Esophagus squamous epithelium (tissue), 5 donors: ENCODE measurements at places on chromosomes 13 and 19.

- H3K27ac ChIP-seq, result no peak overlapping the region
- H3K4me3 ChIP-seq, result no peak overlapping the region
- peaks cover 20% of the 10 kb centered on the region for H3K4me1 ChIP-seq
- no peak for DNase-seq
Observed at GRCh38 chr13:35961002-35961401, 170.2 kb downstream of the DCLK1 start.

DNA sequence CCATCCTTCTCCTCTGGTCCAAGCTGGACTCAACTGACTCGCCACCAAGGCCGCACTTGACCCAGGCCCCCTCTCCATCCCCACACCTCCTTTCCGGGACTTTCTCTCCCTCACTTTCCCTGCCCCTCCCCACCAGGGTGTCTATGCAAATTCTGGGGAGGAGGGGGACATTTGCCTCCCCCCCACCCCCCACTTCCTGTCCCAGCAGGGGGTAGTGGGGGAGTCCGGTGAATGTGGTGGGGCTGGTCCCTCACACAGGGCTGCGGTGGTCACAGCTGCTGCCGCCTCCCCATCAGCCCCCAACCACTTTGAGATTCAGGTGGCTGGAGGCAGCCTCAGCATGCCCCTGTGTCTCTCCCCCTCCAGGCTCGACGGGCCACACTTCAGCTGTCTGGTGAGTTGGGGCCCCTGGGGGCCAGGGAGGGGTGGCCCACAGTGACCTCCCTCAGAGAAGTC lies 870 bp downstream of the SPIB start:
- DNase-seq, result no peak
- H3K4me3 ChIP-seq, result no peak overlapping the region
- H3K4me1 ChIP-seq, result no peaks in the 10 kb centered on the region
- H3K36me3 ChIP-seq, result no peaks in the 10 kb centered on the region
- no peak overlapping the region for H3K27ac ChIP-seq

DNA sequence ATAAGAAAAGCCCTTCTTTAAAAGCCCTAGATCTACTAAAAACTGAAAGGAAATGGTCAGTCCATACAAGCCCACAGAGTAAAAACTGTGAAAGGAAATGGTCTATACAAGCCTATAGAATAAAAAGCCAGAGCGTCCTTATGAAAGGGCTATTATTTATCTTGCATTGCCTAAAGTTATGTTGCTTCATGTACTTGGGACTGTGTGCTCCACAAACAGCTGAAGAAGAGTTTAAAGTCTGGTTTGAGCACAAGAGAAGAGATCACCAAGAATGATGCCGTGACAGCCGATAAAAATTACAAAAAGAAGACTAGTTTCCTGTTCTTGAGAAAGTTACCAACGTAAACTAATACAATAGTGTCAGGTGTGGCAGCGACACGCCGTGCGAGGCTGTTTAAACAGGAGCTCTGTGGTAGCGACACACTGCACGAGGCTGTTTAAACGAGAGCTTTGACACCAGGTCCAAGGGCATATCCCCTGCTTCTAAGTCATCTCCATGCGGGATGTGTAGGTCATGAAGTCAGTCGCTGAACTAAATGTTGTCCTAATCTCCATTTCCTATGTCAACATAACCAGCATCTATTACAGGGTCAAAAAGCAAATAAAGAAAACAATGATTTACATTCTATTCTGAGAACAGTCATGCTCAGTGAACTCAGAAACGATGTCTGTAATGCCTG lies 24.9 kb downstream of the PCID2 start:
- H3K4me1 ChIP-seq, result peaks cover 16% of the 10 kb centered on the region
- no peak overlapping the region for H3K27ac ChIP-seq
- no peak for DNase-seq
- H3K4me3 ChIP-seq, result no peak overlapping the region
- peaks cover 8% of the 10 kb centered on the region for H3K36me3 ChIP-seq

GRCh38 chr19:14952767-14953166 lies 11.5 kb downstream of the OR7C2 start:
- DNase-seq, result no peak
- H3K36me3 ChIP-seq, result no peaks in the 10 kb centered on the region
- no peaks in the 10 kb centered on the region for H3K4me1 ChIP-seq
- no peak overlapping the region for H3K27ac ChIP-seq
- no peak overlapping the region for H3K4me3 ChIP-seq

- H3K4me1 ChIP-seq, result peaks cover 14% of the 10 kb centered on the region
- no peaks in the 10 kb centered on the region for H3K36me3 ChIP-seq
- no peak overlapping the region for H3K27ac ChIP-seq
- H3K27me3 ChIP-seq, result no peaks in the 10 kb centered on the region
Observed at GRCh38 chr19:33350538-33351309, 22.8 kb upstream of the CEBPG start.

DNA sequence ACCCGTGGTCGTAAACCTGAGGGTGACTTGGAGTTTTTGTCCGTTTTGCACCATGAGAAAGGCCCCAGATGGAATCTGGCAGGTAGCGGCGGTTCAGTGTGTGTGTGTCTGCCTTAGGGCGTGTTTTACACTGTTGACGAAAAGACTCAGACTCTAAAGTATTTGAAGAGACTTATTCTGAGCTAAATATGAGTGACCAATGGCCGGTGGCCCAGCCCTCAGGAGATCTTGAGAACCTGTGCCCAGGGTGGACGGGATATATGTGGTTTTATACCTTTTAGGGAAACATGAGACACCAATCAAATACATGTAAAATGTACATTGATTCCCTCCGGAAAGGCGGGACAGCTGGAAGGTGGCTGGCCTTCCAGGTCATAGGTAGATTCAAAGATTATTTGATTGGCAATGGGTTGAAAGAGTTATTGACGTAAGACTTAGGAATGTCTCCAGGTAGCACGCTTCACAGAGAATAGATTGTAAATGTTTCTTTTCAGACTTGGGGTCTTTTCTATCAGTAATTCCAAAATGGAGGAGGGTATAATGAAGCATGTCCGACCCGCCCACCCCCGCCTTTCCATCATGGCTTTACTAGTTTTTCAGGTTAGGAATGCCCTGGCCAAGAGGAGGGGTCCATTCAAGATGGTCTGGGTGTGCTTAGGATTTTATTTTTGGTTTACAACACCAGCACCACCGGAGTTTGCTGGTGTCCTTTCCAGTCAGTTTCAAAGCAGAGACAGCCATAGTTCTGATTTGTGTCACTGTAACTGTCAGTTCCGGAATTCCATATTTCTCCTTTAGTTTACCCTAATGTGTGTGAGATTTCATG lies 1.0 kb upstream of the ZNF529 start:
- H3K4me3 ChIP-seq, result peak overlapping the region; percentile 91
- H3K4me1 ChIP-seq, result peaks cover 4% of the 10 kb centered on the region
- H3K27ac ChIP-seq, result peak overlapping the region; percentile 88
- DNase-seq, result no peak

GRCh38 chr13:43657485-43657884 lies 129.3 kb downstream of the ENOX1 start:
- no peak overlapping the region for H3K4me3 ChIP-seq
- no peaks in the 10 kb centered on the region for H3K4me1 ChIP-seq
- H3K27ac ChIP-seq, result no peak overlapping the region
- no peaks in the 10 kb centered on the region for H3K36me3 ChIP-seq

DNA sequence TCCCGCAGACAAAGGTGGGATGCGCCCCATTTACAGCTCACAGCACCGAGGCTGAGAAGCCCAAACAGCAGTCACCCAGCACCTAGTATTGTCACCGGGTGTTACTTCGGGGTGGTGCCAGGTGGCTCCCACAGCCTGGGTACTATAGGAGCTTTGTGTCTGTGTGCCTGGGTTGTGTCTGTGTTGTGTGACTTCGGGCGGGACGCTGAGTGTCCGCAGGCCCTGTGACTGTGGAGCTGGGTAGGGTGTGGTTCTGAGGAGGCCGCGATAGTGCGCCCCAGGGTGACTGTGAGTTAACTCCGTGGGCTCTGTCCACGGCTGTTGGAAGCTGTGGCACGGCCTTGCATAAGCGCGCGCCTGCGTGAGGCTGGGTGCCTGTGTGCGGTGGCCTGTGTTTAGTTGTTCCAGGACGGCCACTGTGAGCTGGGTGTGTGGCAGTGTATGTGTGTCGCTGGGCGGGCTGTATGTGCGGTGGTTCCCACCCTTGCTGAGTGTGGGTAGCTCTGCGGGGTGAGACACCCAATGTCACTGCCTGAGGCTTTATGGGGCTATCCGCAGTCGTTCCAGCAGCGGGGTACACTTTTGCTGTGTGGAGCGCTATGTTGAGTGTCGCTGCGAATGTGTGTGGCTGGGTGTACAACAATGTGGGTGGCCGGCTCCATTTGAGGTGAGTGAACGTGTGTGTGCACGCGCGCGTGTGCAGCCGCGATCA lies 559 bp upstream of the SSBP4 start:
- H3K4me3 ChIP-seq, result peak overlapping the region; percentile 55
- peak overlapping the region; percentile 94 for H3K27ac ChIP-seq
- no peak for DNase-seq
- no peaks in the 10 kb centered on the region for H3K36me3 ChIP-seq
- H3K27me3 ChIP-seq, result peaks cover 31% of the 10 kb centered on the region

DNA sequence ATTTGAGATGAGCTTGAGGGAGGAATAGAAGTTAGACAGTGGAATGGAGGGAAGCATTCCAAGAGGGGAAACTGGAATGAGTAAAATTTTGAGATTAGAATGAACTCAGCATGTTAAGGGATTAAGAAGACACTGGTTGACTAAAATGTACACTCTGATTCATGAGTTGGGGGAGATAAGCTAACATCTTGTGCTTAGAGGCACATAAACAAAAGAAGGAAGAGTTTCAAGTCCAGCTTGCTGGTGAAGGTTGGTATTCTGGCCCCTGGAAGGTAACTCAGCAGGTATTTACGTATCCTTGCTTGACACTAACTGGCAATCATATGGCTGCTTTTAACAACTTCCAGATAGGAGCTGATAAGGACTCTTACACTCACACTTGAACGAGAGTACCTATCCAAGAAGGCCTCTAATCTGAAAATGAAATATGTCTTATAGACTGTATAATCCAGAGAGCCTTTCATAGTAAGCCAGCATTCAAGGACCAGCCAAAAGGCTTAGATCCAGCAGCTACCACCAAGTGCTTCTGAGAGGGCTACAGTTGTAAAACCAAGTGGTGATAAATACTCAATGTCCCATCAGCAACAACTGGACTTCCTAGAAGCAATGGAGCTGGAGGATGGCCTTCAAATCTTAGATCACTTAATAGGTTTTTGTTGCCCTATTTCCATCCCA lies 149.7 kb upstream of the SERP2 start:
- H3K36me3 ChIP-seq, result no peaks in the 10 kb centered on the region
- no peaks in the 10 kb centered on the region for H3K27me3 ChIP-seq
- H3K4me3 ChIP-seq, result no peak overlapping the region
- H3K4me1 ChIP-seq, result peaks cover 43% of the 10 kb centered on the region
- H3K27ac ChIP-seq, result peak overlapping the region; percentile 84

GRCh38 chr13:28179974-28180373 lies 41.6 kb downstream of the PAN3 start:
- peaks cover 26% of the 10 kb centered on the region for H3K36me3 ChIP-seq
- no peaks in the 10 kb centered on the region for H3K27me3 ChIP-seq
- DNase-seq, result no peak
- no peak overlapping the region for H3K27ac ChIP-seq
- H3K4me3 ChIP-seq, result no peak overlapping the region

GRCh38 chr19:29233591-29233990 lies 20.6 kb upstream of the UQCRFS1 start:
- no peaks in the 10 kb centered on the region for H3K36me3 ChIP-seq
- no peak overlapping the region for H3K27ac ChIP-seq
- H3K27me3 ChIP-seq, result no peaks in the 10 kb centered on the region
- no peaks in the 10 kb centered on the region for H3K4me1 ChIP-seq

GRCh38 chr19:19588546-19588945 lies 29.9 kb downstream of the PBX4 start:
- no peaks in the 10 kb centered on the region for H3K36me3 ChIP-seq
- H3K27me3 ChIP-seq, result no peaks in the 10 kb centered on the region
- no peak overlapping the region for H3K4me3 ChIP-seq
- DNase-seq, result no peak

- H3K4me1 ChIP-seq, result no peaks in the 10 kb centered on the region
- no peak overlapping the region for H3K4me3 ChIP-seq
- no peaks in the 10 kb centered on the region for H3K27me3 ChIP-seq
- H3K36me3 ChIP-seq, result peaks cover under 1% of the 10 kb centered on the region
- DNase-seq, result no peak
- no peak overlapping the region for H3K27ac ChIP-seq
Observed at GRCh38 chr13:45332036-45332830, 8.8 kb downstream of the TPT1 start.

DNA sequence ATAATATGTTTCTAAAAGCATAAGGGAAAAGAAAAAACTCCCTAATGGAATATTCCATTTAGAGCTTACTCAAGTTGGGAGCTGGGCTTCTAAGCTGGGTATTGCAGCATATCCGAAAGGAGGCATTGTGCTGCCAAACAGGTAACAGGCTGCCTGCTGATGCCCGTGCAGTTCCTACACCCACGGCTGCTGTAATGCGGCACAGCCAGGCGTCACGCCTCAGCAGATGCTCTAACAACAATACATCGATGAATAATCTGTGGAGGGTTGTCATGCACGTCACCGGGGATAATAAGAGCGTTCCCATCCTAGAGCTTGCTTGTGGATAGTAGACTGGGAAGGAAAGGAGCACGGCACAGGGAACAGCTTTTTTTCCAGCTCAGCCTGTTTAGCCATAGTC lies 1582.1 kb upstream of the SLC10A2 start:
- no peak overlapping the region for H3K4me3 ChIP-seq
- H3K36me3 ChIP-seq, result no peaks in the 10 kb centered on the region

- H3K27ac ChIP-seq, result no peak overlapping the region
- H3K4me1 ChIP-seq, result peaks cover 4% of the 10 kb centered on the region
- H3K4me3 ChIP-seq, result no peak overlapping the region
- H3K36me3 ChIP-seq, result peaks cover 4% of the 10 kb centered on the region
- no peaks in the 10 kb centered on the region for H3K27me3 ChIP-seq
Observed at GRCh38 chr19:11821474-11822109, 7.5 kb downstream of the ZNF440 start.

DNA sequence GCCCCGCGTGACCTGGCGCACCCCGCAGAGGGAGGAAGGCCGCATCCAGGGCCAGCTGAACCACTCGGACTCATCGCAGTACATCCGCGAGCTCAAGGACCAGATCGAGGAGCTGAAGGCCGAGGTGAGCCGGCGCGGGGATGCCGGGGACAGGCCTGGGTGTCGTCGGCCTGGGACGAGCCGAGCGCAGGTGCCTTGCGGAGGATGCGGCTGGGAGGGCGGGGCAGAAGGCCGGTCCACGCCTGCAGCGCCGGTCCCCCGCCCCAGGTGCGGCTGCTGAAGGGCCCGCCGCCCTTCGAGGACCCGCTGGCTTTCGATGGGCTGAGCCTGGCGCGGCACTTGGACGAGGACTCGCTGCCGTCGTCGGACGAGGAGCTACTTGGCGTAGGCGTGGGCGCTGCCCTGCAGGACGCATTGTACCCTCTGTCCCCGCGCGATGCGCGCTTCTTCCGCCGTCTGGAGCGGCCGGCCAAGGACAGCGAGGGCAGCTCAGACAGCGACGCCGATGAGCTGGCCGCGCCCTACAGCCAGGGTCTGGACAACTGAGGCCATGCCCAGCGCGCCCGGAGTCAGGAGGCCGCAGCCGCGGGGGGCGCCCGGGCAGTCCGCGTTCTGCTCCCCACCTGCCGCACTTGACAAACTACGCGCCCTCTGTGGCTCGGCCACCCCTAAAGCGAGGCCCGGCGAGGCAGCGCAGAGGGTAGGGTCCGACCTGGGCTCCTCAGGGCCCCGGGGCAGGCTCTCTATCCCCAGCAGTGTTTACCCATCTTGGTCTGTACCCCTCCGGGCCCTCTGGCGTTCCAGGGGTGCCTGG lies 10.8 kb downstream of the PRR36 start:
- no peak for DNase-seq
- peaks cover 97% of the 10 kb centered on the region for H3K27me3 ChIP-seq
- H3K4me1 ChIP-seq, result peaks cover 16% of the 10 kb centered on the region
- H3K4me3 ChIP-seq, result no peak overlapping the region
- H3K36me3 ChIP-seq, result no peaks in the 10 kb centered on the region
